Peyer's patch (tissue), 4 donors: ENCODE measurements at places on chromosomes 3 and 15. TPM values are rescaled to one million over a fixed set of nuclear protein-coding genes. Genes with fewer than 3 reads are reported as not detected.

The CDCP1 gene
- total RNA-seq: 29.7 TPM

The SLITRK3 gene
- total RNA-seq: 0.27 TPM

The GOLGA8G gene
- not detected for total RNA-seq

The CCDC12 gene
- 41.7 TPM for total RNA-seq

The WDR93 gene
- total RNA-seq: not detected

The ALPK3 gene
- 0.83 TPM for total RNA-seq

The IQCH gene
- total RNA-seq: 0.53 TPM

The PAK6 gene
- not detected for total RNA-seq

The NGRN gene
- 35.3 TPM for total RNA-seq

The RPL39L gene
- not detected for total RNA-seq

The GOLGB1 gene
- total RNA-seq: 134 TPM

The BLOC1S6 gene
- 38.2 TPM for total RNA-seq

The CHRFAM7A gene
- 4.0 TPM for total RNA-seq

The CXCR6 gene
- not detected for total RNA-seq

The CGNL1 gene
- total RNA-seq: 1.2 TPM

The BCHE gene
- 0.67 TPM for total RNA-seq

The TLR9 gene
- total RNA-seq: not detected

The CLRN1 gene
- total RNA-seq: not detected

The TOPAZ1 gene
- not detected for total RNA-seq

The IGSF11 gene
- total RNA-seq: 3.0 TPM

The CCDC54 gene
- total RNA-seq: not detected

The ISL2 gene
- 0.67 TPM for total RNA-seq

The RTP4 gene
- 6.3 TPM for total RNA-seq

The C3orf49 gene
- not detected for total RNA-seq

The MNS1 gene
- total RNA-seq: 1.3 TPM

The SPINK8 gene
- not detected for total RNA-seq

The SEMA5B gene
- total RNA-seq: 6.8 TPM

The SENP8 gene
- total RNA-seq: 0.88 TPM

The NME9 gene
- not detected for total RNA-seq

The GHSR gene
- total RNA-seq: not detected

The SLC9A9 gene
- total RNA-seq: 8.7 TPM

The AADACL2 gene
- 1.3 TPM for total RNA-seq

The TBC1D21 gene
- total RNA-seq: not detected

The SYNM gene
- total RNA-seq: 14.7 TPM

The MEGF11 gene
- not detected for total RNA-seq

The DUOXA1 gene
- not detected for total RNA-seq

The LMAN1L gene
- total RNA-seq: not detected
